Activated CD8-positive, alpha-beta memory T cell treated with anti-CD3 and anti-CD28 coated beads for 1 hour (primary cell): ENCODE measurements at places on chromosomes 7 and 10.

DNA sequence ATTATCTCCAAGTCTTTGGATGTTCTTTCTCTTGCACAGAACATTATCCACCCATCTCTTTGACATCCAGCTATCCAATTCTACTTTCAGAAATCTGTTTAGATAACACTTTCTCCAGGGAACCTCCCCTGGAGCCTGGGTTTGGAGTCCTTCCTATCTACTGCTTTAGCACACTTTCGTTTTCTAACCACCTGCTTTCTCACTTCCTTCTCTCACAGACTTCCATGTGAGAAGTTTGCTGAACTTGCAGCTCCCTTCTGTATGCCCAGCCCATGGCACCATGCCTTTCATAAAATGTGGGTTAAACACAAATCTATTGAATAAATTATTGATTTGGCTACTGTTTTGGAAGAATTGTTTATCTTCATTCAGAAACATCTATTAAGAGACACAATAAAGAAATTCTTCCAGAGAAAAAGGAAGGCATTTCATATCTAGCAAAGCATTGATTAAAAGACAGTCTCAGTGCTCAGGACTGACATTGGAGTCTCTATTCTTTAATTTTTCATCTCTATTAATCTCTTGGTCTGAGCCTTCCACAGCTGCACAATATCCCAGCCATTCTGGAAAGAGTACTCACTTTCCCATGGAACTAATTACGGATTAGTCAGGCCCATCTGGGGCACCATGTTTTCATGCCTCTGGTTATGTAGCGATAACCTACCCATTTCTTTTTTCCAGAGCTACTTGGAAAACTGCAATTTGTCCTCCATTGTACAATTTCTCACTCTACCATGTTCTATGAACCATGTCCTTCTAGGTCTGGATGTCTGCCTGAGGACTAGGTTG, 1077.3 kb downstream of the SORCS3 start:
- DNase-seq = no peak

DNA sequence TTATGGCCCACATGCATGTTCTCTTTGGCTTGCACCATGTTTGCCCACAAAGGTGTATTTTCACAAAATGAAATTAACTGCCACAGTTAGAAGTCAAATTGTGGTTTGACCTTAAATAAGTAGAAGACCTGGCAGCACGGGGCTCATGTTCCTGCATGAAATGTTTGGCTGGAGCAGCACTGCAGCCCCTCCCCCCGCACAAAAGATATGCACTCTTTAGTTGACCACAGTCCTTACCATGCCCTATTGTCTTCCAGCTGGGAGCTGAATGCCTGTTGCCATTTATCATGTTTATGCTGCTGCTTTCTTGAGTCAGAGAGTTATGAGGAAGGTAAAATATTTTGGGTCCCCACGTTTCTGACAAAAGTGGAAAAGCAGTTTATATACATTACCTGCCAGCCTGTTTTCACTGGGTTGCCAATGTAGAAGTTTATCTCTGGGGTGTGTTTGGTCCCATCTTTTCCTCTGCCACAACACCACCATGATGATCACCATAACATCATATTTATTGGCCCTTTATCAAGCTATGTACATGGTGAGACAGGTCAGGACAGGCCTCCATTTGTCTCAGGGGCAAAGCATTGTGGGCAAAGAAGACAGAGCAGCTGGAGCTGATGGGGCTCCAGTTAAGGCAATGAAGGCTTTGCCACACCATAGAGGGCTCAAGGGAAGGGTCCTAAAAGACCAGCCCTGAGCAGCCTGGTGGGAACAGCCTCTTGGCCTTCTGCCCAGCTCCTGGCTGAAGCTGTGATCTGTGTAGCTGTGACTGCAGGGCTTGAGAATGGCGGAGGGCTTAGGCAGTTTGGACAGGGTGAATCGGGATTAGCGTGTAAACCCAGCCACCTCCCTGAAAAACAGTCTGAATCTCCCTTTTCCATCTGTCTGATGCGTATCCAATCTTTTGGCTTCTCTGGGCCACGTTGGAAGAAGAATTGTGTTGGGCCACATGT, 5.4 kb downstream of the PRF1 start:
- no peak for DNase-seq

DNA sequence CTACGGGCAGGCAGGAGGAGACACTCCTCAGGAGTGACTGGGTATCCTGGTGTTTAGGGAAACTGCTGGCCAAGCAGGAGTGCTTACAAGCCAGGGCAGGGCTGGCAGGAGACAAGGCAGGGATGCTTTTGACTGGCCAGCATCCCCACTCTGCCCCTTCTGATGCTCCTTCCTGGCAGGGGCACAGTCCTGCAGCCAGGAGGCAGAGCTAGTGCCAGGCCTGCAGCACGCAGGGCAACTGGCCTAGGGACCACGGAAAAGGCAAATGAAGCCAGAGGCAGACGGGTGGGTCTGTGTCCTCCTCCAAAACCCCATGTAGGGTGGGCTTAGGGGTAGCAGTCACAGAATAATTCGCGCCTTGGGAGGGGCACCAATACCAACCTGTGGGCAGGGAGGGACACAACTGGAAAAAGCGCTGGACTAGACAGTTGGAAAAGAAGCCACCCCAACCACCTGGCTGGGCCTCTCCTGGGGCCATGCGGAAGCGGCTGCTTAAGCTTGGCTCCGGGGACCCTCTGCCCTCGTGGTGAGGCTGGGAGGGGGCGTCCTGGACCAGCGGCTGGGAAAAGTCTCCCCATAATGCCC, 4.8 kb downstream of the IMPDH1 start:
- DNase-seq = no peak

DNA sequence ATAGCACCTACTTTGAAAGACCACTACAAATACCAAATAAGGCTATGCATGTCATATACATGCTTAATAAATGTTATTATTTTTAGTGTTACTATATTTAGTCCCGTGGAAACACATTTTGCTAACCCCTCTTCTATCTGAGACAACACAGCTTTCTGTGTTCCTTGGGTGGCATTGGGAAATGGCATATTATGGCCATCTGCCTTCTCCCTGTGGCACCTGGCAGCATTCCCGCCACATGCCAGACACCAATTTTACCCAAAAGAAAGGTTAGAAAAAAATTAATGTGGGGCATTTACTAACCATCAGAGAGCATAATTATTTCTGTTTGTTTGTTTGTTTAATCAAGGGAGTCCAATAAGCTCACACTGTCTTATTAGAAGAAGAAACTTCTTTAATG, 168.6 kb upstream of the ETV1 start:
- no peak for DNase-seq
